Forelimb muscle (tissue), 1 donor: ENCODE measurements at places on chromosomes 12 and 14.

GRCh38 chr12:105455261-105455660 lies 124.8 kb downstream of the C12orf75 start:
- no peak for DNase-seq

DNA sequence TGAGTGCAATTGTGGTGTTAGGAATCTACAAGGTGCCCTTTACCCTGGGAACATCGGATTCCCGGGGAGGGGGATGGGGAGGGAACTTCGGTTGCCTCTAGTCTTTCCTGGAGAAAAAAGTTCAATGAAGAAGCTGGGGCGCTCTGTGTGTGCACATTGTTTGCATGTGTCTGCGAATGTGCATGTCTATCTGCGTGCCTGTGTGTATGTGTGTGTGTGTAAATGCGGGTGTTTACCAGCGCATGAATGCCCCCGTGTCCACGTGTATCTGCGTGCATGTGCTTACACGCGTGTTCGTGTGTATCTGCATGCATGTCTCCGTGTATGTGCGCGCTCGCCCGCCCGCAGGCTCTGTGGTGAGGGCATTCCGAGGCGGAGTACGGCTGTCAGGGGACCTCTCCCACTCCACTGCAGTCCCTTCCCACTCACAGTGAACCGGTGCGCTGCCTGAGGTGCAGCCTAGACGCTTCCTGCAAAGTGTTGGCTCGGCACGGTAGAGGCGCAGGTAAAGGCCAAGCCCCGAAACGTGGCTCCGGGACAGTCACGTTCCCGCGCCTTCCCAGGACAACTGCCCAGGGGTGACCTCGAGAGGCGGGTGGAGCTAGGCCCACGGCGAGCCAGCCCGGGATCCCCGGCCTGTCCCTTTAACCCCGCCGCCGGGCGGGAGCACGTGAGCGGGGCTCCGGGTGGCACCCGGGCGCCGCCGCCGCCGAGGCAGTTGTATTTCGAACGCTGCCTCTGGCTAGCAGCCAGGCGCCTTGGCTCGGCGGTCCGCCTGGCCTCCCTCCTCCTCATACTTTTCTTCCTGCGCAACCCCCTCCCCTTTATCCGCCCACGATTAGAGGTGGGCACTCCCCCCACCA lies 539 bp upstream of the HMGA2 start:
- no peak for DNase-seq

DNA sequence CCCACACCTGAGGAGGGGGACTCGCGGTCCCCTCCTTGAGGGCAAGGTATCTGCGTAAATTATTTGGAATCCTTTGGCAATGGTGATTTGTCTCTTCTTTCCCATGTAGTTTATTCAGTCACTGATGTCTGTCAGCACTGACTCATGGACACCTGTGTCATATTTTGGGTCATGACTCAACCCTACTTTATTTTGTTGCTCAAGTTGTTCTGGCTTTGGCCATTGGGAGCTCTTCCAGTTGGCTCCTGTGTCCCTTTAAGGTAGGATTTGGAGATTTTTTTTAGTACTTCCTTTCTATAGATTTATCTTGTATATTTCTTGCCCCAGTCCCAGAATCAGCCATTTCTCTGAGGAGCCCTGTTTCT lies 47.4 kb upstream of the C14orf180 start:
- no peak for DNase-seq

DNA sequence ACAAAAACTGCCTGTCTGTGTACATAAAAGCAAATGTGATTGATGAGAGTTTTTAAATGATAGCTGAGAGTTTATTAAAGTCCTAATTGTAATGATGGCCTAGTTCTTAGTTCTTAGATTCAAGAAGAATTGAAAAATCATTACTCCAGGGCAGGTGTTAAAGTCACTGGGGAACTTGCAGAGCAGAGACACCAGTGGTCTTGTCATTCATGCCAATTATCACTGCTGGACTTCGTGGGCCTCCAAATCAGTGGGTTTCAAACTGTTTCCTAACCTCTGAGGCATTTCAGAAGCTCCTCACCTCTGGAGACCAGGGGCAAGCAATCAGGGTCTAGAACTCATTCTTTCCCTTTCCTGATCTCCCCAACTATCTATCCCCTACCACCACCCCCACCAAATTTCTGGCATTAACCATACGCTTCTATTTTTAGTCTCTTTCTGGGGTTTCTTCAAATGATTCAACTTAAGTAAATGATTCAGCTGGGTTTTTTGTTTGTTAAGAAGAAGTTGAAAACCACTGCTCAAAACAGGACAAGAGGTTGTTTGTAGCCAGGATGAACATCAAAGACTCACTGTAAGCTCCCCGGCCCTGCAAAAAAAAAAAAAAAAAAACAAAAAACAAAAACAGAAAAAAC lies 80.1 kb downstream of the CEP83 start:
- DNase-seq, result no peak

DNA sequence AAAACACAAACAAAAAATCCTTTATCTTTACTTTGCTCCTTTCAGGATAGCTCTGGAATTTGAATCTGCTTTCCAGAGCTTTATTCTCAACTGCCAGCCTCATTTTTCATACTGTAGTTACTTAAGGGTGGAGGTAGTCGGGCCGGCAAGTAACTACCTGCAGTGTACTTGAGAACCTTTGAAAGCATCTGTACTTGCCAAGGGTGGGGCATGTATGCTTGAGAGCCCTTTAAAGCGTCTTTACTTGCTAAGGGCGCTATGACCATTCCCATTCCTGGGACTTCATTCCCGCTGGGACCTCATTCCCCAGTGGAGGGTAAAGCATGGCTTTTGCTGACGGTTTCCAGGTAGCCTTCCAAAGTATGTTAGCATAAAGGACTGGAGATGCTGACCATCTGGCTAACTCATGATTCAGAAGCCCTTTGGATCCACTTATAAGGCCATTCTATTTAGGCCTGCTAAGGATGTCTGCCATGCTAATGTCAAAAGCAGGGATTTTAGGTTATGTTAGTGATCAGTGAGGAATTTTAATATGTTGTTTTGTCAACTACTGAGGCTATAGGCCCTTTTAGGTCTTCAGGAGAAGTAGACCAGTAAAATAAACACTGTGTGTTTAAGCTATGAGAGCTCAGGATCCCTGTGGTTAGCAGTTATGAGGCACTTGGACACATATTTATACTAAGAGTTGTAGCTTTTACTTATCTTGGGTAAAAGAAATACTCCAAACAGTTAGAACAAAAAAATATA lies 74.9 kb downstream of the CRADD start:
- DNase-seq, result no peak

DNA sequence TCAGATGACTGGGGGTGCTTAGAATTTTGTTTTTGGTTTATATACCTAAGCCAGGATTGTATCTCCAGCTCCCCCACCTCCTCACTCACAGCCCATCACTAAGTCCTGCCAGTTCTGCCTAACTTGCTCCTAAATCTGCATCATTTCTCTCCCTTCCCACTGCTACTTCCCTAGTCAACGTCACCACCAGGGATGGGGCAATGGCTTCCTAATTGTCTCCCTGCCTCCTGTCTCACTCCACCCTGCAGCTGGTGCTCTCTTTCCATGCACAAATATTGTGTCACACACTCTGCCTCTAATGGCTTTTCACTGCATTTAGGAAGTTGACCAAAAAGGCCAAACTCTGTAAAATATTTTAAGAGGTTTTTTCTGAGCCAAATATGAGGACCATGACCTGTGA lies 11.5 kb downstream of the OAS2 start:
- DNase-seq, result no peak

- no peak for DNase-seq
Observed at GRCh38 chr12:12872139-12872933, 19.0 kb upstream of the GPRC5A start.

- DNase-seq, result no peak
Observed at GRCh38 chr12:14619741-14620501, 52.2 kb upstream of the PLBD1 start.

DNA sequence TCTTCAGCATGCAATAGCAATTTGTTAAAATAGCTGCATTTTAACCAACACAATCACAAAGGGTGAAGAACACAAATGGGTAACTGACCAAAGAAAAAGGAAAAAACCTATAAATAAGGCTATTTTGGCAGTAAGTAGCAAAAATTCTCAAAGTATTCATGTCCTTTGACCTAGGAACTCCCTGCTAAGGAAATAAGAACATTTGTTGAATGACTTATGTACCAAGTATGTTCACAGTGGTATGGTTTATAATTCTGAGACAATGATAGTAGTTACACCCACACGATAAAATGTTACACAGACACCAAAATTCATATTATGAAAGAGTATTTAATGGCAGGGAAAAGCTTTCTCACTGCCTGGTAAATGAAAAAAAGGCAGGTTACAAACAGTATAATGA lies 16.9 kb downstream of the CCDC88C start:
- no peak for DNase-seq

DNA sequence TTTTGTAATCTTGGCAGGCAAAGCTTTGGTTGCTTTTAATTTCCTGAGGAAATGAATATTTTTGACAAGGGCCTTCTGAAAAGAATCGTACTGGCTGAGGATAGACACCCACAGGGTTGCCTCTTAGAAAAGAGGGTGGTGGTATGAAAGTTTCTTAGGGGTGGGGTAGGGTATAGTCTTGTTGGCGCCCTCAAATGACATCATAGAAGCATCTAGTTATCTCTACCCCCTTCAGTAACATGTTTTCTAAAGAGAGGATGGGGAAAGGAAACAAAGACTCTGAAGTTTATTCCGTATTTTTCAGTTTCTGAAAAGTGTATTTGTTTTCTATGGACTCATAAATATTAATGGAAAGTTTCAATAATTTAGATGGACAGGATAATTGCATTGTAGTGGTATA lies 13.7 kb downstream of the PRKCH start:
- no peak for DNase-seq

- DNase-seq, result no peak
Observed at GRCh38 chr12:29158115-29158763, 9.2 kb downstream of the FAR2 start.

DNA sequence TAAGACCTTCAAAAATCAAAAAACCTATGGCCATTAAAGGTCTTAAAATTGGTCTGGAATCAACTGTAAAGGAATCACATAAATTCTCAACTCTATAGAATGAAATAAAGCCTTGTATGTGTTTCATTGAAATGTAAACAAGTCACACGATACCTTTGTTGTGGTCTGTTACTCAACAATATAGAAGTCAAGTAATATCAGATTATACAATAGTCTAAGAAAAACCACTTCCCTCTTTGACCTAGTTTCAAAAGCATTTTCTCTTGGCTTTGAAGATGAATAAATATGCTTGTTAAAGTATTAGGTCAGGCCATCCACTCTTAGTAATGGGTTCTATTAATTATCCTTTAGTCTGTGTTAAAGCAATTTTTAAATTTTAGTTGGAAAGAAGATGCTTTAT lies 79.8 kb upstream of the DIO2 start:
- no peak for DNase-seq

DNA sequence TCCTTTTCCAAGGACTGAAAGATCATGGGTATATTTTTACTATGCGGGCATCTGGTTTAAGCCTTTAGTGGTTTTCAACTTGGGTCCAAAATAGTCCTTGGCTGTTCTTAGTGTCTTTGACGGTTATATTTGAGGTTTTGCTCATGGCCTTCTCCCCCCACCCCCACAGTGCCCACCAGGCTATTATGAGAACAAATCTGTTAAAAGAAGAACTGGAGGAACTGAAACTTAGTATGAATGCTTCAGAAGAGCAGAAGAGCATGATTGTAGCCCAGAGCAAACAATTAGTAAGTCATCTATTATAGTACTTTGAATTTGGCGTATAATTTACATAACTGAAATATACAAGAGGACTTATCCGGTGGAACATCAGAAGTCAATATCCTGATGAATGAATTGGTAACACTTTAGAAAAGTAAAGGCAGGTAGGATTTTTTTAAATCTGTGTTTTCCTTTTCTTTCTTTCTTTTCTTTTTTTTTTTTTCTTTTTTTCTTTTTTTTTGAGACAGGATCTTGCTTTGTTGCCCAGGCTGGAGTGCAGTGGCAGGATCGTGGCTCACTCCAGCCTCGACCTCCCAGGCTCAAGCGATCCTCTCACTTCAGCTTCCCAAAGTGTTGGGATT lies 71.8 kb upstream of the BCAT1 start:
- no peak for DNase-seq

DNA sequence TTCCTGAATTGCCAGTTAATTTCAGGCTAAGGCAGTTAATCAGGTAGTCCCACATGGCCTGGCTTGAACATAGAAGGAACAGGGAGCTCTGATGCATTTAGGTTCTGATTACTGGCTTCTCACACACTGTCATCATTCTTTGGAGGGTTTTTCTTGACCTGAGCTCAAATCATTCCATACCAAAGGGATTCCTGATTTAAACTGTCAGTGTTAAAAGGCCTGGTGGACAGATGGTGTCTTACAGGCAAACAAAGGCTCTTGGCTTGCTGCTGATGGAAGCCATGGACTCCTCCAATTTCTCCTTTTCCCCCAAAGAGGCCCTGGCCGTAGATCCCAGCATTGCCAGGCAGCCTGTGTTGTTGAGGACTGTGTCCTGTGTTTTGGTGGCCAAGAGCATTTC lies 30.2 kb downstream of the CACNA1C start:
- no peak for DNase-seq

GRCh38 chr14:50191499-50191898 lies 39.9 kb downstream of the SOS2 start:
- DNase-seq, result no peak

GRCh38 chr12:30975581-30975980 lies 49.0 kb downstream of the TSPAN11 start:
- no peak for DNase-seq

DNA sequence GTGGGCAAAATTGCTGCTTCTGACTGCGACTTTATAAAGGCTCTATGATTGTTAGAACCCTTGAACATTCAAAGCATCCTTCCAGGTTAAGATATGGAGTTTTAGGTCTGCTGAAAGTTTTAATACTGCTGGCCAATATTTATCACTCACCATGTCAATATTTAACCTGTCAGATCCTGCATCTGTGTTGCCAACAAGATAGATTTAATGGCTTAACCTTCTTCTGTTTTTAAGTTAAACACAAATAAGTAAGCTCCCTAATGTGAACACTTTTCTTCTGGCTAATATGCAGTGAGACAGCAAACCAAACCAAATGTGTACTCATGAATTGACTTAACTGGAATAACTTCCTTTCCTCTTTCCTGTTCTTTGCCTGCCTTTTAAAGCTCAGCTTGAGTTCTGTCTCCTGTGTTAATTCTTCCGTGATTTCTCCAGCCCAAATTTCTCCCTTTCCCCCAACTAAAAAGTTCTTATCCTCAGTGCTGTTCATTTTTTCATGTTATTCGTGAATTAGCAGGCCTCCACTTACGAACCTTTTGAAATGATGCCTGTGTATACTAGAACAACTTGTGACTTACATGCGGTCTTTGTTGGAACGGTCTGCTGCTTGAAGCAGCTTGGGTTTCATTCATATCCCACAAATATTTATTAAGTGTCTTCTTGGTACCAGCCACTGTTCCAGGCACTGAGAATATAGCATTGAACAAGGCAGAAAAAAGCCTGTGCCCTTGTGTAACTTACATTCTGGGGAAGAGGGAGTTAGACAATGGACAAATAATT lies 9.1 kb downstream of the FBXW8 start:
- no peak for DNase-seq
